T1000 (cell line): ENCODE measurements at places on chromosomes 3 and 15.

GRCh38 chr15:66149871-66150270, 103.7 kb downstream of the MEGF11 start:
- DNase-seq, result no peak

DNA sequence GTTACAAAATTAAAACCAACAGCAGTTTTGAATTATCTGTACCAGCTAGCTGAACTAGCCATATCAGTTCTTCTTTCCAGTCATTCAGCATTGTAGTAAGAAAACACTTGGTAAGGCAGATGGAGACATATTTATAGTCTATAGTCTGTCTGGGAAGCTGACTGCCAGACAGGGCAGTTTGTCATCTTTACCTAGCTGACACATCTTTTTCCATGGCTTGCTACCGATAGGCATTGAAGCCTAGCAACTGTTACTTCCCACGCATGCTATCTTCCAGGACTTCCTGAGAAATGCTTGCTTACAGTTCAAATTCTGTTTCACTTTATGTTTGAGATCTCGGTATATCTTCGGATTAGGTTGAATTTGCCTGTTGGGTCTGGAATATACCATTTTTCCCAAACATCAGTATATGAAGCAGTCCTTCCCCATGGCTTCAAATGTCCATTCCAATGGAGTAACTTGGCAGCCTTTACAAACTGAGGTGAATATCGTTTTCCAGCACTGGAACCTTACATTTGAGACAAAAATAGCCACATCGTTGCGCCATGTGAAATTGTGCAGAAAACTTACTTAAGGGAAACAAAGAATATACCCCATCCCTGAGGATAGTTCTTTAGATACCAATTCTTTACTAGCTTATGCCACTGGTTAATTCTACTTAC, 8.8 kb downstream of the GNL3 start:
- no peak for DNase-seq

DNA sequence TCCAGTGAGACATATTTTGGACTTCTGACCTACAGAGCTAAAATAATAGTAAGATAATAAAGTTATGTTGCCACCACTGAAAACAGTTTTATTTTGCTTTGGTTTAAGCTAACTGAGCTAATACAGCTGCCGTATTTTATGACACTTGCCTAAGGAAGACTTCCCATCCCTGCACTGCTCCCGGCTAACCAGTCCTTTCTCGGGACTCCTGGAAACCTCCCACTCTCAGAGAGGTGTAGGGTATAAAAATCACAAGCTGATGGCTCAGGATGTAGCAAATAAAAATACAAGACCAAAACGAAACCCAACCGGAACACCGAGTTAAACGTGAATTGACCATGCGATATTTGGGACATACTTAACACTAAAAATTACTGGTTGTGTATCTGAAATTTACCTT, 448 bp upstream of the KBTBD12 start:
- no peak for DNase-seq

GRCh38 chr3:138082085-138082991, 33.1 kb downstream of the DZIP1L start:
- peak; percentile 35 for DNase-seq

DNA sequence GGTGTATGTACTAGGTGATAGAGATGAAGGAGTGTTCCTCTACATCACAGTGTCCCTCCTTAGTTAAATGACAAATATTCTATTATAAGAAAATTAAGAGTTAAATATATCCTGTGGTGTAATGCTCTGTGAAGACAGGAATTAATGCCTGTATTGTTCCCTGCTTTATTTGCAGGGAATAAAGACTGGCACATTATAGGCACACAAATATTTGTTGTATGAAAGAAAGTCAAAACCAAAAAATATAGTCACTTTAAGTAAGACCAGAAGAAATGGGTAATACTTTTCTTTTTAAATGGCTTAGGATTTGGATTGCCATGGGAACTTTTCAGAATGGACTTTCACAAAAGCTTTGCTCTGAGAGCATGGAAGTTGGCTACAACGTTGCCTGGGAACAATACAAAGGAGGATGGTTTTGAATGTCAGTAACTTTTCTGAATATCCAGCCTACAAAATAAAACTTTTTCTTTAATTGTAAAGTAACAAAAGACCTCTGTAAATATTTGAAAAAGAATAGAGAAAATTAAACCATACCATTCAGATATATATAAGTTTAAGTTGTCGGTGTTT, 158.0 kb upstream of the P2RY1 start:
- DNase-seq, result no peak

GRCh38 chr3:184718431-184718830, 6.6 kb upstream of the MAGEF1 start:
- no peak for DNase-seq

- DNase-seq, result no peak
Measured at GRCh38 chr3:169286992-169287391, 376.5 kb downstream of the MECOM start.

- no peak for DNase-seq
Measured at GRCh38 chr15:77599899-77600298, 32.8 kb downstream of the LINGO1 start.

DNA sequence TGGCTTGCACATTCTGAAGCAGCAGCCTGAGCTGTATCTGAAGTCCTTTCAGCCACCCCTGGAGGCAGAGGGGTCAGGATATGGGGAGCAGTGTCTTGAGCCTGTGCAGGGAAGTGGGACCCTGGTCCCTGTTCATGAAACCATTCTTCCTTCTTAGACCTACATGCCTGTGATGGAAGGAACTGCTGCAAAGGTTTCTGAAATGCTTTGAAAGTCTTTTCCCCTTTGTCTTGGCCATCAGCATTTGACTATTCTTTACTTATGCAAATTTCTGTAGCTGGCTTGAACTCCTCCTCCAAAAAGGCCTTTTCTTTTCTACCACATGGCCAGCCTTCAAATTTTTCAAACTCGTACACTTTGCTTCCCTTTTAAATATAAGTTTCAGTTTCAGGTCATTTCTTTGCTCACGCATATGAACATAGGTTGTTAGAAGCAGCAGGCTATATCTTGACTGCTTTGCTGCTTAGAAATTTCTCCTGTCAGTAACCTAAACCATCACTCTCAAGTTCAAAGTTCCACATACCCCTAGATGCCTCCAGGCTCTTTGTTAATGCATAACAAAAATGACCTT, 62.3 kb downstream of the GALK2 start:
- DNase-seq, result no peak

- DNase-seq, result no peak
Measured at GRCh38 chr3:120147072-120147871, 53.0 kb upstream of the GSK3B start.

GRCh38 chr15:78353093-78353492, 12.9 kb downstream of the CRABP1 start:
- DNase-seq, result no peak

DNA sequence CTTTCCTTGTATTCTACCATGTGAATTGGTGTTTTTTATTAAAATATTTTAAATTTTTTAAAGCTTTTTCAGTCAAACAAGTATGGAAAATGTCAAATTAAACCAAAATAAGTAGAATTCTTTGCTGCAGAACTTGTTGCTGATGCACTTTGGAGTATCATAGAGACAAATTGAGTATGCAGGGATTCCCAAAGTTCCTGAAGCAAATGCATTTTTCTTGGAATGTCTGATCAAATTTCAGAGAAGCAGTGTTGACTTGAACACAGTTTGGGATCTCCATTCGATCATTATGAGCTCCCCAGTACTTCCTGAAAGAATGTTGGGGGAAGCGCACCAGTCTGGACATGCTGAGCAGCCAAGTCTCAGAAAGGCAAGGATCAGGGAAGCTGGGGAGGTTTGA, 517.8 kb upstream of the CFAP20DC start:
- DNase-seq, result no peak

GRCh38 chr15:84811151-84811550, 6.0 kb upstream of the ALPK3 start:
- no peak for DNase-seq

DNA sequence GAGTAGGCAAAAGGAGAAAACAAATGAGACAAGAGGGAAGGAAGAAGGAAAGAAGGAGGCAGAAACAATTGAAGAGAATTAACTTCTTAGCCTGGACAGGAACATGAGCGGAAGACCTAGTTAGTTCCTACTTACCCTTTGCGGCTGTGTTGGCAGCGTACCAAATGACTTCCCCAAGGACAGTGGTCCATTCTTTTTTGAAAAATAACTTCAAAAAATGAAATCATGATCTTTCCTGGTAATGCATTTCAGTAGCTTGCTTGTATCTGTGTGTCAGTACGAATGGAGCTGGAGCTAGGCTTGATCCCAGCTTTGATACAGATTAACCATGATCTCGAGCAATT, 41.5 kb upstream of the CFAP161 start:
- DNase-seq, result no peak

DNA sequence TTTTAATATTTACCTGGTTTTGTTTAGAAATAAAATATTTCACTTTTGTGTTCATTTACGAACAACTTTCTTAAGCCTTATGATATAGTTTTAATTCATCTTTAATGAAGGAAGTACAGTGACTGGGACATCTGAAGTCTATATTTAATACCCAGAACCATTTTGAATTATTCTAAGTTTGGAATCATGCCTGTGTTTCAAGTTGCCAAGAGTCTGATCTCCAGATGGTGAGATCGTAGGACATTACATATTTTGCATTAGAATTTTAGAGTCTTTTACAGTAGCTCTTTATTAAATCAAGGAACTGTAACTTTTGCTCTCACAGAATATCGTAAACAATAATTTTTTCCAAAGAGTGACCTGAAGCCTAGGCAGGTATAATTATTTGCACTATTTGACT, 420.7 kb downstream of the SI start:
- DNase-seq, result no peak

DNA sequence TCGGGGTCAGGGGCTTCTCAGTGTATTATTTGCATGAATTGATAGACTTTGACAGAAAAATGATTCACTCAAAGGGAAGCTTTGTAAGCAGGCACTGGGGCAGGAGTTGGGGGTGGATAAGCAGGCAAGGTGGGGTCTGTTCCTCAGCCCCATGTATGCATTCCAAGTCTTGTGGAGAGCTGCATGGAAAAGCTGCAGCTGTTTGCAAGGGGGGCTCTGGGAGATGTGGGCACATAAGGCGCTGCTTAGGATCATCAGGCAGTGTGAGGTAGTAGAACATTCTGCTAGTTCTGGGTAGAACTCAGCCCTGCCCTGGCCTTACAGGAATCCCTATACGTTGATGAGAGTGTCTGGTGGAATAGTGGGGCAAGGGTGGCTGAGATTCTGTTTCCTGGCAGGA, 154.2 kb upstream of the LRIG1 start:
- no peak for DNase-seq

- DNase-seq, result no peak
Measured at GRCh38 chr3:23889950-23890349, 26.8 kb downstream of the NKIRAS1 start.

DNA sequence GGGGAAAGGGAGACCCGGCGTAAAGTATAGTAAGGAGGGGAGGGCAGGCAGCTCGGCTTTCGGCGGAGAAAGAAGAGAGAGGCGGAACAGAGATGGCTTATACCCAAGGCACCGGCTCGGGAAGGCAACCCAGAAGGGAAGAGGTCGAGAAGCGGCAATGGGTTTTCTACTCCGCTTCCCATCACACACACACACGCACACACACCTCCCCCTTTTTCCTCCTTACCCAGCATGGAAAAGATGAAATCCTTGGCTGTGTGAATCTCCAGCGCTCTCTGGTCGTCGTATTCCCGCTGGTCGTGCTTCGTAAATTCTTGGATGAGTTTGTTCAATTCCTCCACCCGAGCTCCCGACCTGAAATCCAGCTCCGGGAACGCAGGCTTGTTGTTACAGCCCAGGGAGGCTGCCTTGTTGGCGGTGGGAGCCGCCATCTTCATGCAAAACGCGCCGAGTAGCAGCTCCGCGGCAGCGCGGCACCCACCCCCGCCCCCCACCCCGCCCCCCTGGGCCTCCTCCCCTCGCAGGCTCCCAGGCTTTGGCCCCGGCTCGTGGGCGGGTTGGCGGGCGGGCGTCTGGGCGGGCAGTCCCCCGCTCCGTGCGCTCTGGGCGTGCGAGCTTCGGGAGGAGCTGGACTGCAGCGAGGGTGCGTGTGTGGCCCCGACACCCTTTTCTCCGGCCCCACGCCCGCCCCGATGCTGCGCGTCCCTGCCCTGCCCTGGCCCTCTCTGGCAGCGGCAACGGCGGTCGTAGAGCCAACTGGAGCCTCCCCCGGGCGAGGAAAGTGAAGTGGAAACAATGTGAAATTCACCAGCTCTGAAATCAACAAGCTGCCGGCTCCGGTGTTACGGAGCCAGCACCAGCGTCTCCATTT, at the start of gene MB21D2:
TSS of gene MB21D2 (minus strand) at position 453 of the 871 bp plus-strand sequence. CDS start at position 437, 16 bp downstream.
- DNase-seq, result peak; percentile 75

- DNase-seq, result no peak
Measured at GRCh38 chr3:59518283-59519055, 468.6 kb upstream of the CFAP20DC start.

- DNase-seq, result no peak
Measured at GRCh38 chr3:177429771-177430170, 232.5 kb upstream of the TBL1XR1 start.

DNA sequence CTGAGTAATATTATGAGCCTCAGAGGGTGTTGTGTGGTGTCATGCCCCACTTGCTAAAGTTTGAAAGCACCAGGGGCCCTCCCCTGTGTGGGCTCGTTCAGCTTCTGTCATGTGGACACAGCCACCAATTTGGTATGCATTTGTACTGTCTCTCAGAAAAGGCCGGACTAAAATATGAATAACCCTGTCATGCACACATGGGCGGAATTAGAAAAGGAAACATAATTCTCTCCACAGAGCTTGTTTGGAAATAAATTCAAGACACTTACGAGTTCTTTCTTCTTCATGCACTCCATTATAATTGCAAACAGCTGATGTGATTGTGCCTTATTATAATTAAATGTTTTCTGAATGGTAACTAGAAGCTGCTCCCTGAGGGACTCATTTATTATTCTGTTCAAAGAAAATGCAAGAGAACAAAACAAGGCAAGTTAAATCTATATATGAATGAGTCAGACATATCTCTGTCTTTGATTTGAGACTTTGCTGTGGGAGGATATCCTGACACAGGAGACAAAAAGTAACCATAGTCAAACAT, 39.1 kb downstream of the TRPM1 start:
- no peak for DNase-seq

DNA sequence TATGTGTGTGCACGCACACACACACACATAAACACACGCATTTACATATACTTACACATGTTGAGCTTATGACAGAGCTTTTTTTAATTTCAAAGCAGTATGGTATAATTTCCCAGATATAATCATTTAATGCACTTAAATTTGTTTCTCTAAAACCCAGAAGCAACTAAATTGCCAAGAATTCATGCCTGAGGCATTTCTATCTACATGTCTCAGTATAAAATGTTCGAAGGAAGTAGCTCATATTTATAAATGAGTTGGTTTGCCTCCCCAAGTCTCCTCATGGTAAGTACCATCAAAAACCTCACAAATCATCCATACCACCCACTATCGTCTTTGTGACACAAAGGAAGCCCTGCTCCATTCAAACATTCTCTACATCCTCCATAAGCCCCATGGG, 130.6 kb downstream of the RPL22L1 start:
- DNase-seq, result no peak
